Sigmoid colon (tissue), 7 donors: ENCODE measurements at places on chromosomes 1 and 21. TPM values are rescaled to one million over a fixed set of nuclear protein-coding genes. Genes with fewer than 3 reads are reported as not detected.

CD1C gene
- total RNA-seq: 1.1 TPM

S100A12 gene
- total RNA-seq: not detected

CDA gene
- total RNA-seq: 3.3 TPM

PTPRC gene
- total RNA-seq: 18.6 TPM

DNA sequence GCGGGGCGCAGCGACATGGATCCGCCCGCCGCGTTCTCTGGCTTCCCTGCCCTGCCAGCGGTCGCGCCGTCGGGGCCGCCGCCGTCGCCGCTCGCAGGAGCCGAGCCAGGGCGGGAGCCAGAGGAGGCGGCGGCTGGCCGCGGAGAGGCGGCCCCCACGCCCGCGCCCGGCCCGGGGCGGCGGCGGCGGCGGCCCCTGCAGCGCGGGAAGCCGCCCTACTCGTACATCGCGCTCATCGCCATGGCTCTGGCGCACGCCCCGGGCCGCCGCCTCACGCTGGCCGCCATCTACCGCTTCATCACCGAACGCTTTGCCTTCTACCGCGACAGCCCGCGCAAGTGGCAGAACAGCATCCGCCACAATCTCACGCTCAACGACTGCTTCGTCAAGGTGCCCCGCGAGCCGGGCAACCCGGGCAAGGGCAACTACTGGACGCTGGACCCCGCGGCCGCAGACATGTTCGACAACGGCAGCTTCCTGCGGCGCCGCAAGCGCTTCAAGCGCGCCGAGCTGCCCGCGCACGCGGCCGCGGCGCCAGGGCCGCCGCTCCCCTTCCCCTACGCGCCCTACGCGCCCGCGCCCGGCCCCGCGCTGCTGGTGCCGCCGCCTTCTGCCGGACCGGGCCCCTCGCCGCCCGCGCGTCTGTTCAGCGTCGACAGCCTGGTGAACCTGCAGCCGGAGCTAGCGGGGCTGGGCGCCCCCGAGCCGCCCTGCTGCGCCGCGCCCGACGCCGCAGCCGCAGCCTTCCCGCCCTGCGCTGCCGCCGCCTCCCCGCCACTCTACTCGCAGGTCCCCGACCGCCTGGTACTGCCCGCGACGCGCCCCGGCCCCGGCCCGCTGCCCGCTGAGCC, 459 bp downstream of the FOXE3 start:
- H3K27ac ChIP-seq: no peak overlapping the region
- peaks cover 30% of the 10 kb centered on the region for H3K27me3 ChIP-seq
- H3K36me3 ChIP-seq: no peaks in the 10 kb centered on the region
- H3K4me1 ChIP-seq: peaks cover 9% of the 10 kb centered on the region

GRCh38 chr1:29290414-29290985, 54.2 kb downstream of the PTPRU start:
- no peaks in the 10 kb centered on the region for H3K27me3 ChIP-seq
- H3K27ac ChIP-seq: no peak overlapping the region
- peaks cover 14% of the 10 kb centered on the region for H3K4me1 ChIP-seq
- no peak overlapping the region for H3K4me3 ChIP-seq
- no peaks in the 10 kb centered on the region for H3K36me3 ChIP-seq
- peak; percentile 42 for DNase-seq

GRCh38 chr21:38228115-38228514, 28.7 kb upstream of the KCNJ15 start:
- no peak overlapping the region for H3K4me3 ChIP-seq
- no peaks in the 10 kb centered on the region for H3K27me3 ChIP-seq
- no peak for DNase-seq
- H3K36me3 ChIP-seq: no peaks in the 10 kb centered on the region
- H3K27ac ChIP-seq: no peak overlapping the region
- H3K4me1 ChIP-seq: no peaks in the 10 kb centered on the region

DNA sequence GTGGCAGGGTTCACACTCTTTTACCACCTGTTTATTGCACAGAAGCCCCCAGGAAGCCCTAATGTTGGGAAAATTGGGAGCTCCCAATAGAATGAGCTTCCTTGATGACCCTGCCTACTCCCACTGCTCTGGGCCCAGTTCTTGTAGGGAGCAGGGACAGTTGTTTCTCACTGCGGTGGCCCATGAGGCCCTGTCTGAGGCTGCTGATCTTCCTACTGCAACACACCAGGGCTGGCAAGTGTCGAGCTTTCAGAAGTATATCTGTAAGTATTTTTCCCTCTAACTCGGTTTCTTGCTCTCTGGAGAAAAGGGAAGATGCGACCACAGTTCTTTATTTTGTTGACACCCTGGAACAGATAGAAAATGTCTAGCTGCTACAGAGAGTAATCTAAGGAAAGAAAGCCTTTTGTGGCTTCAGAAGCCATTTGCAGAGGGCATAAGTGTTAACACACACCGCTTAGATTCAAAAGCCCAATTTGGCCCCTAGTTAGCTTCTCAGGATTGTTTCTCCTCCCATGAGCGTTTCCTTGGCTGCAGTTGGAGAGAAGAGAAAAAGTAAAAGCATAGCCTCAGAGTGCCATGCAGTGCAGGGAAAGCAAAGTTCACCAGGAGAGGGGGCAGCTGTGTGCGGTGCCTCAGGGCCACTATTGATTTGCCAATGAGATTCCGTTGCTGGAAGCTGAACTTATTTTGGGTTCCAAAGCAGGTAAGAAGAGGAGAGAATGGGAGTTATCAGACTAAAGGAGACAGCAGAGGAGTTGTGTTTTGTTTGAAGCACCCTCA, 102.6 kb downstream of the SELENOF start:
- no peaks in the 10 kb centered on the region for H3K36me3 ChIP-seq
- DNase-seq: no peak
- H3K4me1 ChIP-seq: no peaks in the 10 kb centered on the region
- no peaks in the 10 kb centered on the region for H3K27me3 ChIP-seq

DNA sequence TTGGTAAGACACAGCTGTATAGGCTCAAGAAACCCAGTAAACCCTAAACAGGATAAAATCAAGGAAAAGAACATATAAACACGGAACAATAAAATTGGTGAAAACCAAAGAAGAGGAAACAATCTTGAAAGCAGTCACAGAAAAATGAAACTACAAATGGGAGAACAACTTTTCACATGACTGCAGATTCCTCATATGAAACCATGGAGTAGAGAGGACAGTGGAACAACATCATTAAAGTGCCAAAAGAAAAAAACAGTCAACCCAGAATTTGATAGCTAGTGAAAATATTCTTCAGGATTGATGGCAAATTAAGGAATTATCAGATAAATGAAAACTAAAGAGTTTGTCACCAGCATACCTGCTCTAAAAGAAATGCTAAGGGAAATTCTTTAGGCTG, 23.9 kb upstream of the B3GALT5 start:
- H3K4me1 ChIP-seq: no peaks in the 10 kb centered on the region
- H3K36me3 ChIP-seq: no peaks in the 10 kb centered on the region
- DNase-seq: no peak
- H3K27me3 ChIP-seq: no peaks in the 10 kb centered on the region

DNA sequence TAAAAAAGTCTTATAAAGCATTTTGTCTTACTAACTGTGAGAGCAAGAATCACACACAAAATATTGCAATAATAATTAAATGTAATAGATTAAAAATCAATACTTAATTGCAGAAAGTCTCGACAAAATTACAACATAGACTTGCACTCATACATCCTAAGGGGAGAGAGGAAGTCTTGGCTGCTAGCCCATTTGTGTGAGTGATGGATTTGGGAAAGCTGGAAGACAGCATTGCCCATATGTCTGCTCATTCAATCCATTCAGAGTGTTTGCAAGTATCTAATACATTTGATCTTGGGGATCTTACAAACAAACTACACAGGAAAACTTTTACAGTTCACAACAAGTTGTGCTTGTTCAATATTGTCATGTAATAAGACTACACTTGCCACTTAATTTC, 140.5 kb downstream of the COL11A1 start:
- no peak overlapping the region for H3K4me3 ChIP-seq
- DNase-seq: no peak
- H3K36me3 ChIP-seq: no peaks in the 10 kb centered on the region
- H3K27me3 ChIP-seq: no peaks in the 10 kb centered on the region
- H3K4me1 ChIP-seq: no peaks in the 10 kb centered on the region

GRCh38 chr1:76136894-76137293, 62.3 kb downstream of the ST6GALNAC3 start:
- H3K4me1 ChIP-seq: no peaks in the 10 kb centered on the region
- no peak overlapping the region for H3K4me3 ChIP-seq
- no peak overlapping the region for H3K27ac ChIP-seq
- no peaks in the 10 kb centered on the region for H3K27me3 ChIP-seq
- no peak for DNase-seq
- H3K36me3 ChIP-seq: no peaks in the 10 kb centered on the region

DNA sequence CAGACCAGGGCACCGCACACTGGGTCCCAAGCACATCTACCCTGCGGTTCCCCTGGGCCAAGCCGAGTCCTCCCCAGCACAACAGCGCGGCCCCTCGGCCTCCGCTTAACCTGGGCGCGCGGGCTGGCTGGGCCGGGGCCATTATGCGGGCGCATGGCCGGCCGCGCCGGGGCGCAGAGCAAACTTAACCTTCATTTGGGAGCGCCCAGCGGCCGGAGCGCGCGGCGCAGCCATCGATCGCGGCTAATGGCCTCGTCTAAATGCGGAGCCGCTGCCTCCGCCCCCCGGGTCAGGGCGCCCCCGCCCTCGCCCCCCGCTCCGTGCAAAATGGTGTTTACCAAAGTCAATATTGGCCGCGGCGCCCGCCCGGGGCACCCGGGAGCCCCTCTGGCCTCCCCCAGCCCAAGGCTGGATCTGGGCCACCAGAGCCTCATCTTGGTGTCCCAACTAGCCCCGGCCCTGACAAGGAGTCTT, 272.1 kb downstream of the TRABD2B start:
- no peaks in the 10 kb centered on the region for H3K36me3 ChIP-seq
- H3K4me3 ChIP-seq: no peak overlapping the region
- H3K27me3 ChIP-seq: peaks cover 35% of the 10 kb centered on the region
- H3K4me1 ChIP-seq: no peaks in the 10 kb centered on the region

- H3K4me3 ChIP-seq: no peak overlapping the region
- no peak for DNase-seq
- H3K27ac ChIP-seq: peak overlapping the region; percentile 59
- H3K27me3 ChIP-seq: no peaks in the 10 kb centered on the region
- H3K4me1 ChIP-seq: no peaks in the 10 kb centered on the region
- no peaks in the 10 kb centered on the region for H3K36me3 ChIP-seq
Measured at GRCh38 chr1:205286335-205286950, 35.1 kb downstream of the NUAK2 start.

GRCh38 chr1:87023326-87023725, 108.9 kb downstream of the HS2ST1 start:
- H3K4me1 ChIP-seq: no peaks in the 10 kb centered on the region
- H3K36me3 ChIP-seq: no peaks in the 10 kb centered on the region

DNA sequence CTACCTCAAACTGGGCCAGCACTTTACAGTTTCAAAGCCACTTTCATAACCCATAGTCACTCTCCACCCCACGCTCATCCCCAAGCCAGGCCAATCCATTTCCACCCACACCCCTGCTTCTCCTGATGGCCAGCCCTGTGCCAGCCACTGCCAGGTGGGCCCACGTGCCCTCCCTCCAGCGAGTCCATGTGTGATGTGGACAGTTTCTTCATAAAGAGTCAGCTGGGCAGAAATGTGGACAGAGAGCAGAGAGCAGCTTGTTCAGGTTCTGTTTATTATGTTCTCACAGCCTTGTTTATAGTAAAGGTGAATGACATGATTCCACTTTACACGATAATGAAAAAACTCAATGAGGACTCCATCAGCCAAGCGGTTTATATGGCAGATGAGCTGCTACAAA, 37.4 kb upstream of the RGS16 start:
- no peak overlapping the region for H3K4me3 ChIP-seq
- no peaks in the 10 kb centered on the region for H3K36me3 ChIP-seq
- DNase-seq: no peak
- no peak overlapping the region for H3K27ac ChIP-seq
- H3K4me1 ChIP-seq: no peaks in the 10 kb centered on the region
- no peaks in the 10 kb centered on the region for H3K27me3 ChIP-seq

DNA sequence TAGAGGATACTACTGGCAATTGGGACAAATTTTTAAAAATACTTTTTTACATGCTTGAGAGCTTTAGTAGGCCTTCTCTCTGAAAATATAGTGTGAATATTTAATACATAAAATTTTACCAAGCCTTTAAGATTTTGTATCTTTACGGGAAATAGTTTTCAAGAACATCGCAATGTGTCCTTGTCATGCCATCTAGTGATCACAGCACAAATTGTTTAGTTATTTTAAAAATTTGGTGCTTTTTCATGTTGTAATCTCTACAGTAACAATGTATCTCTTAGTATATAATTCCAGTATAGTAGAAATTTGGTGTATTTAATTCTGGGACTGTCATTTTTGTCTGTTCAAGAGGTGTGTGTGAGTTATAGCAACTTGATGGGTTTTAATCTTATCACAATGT, 6.7 kb downstream of the CDC7 start:
- no peaks in the 10 kb centered on the region for H3K4me1 ChIP-seq
- no peak overlapping the region for H3K4me3 ChIP-seq
- DNase-seq: no peak
- no peaks in the 10 kb centered on the region for H3K36me3 ChIP-seq

DNA sequence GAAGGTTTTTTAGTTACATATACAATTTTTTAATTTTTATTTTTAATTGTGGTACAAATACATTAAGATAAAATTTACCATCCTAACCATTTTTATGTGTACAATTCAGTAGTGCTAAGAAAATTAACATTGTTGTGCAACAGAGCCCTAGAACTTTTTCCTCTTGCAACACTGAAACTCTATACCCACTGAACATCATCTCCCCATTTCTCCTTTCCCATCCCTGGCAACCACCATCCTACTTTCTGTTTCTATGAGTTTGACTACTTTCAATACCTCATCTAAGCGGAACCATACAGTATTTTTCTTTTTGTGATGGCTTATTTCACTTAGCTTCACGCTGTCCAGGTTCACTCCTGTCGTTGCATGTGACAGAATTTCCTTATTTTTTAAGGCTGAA, 54.1 kb downstream of the PALMD start:
- no peaks in the 10 kb centered on the region for H3K36me3 ChIP-seq
- no peak overlapping the region for H3K27ac ChIP-seq
- no peak for DNase-seq
- H3K27me3 ChIP-seq: no peaks in the 10 kb centered on the region
- no peak overlapping the region for H3K4me3 ChIP-seq

- no peaks in the 10 kb centered on the region for H3K4me1 ChIP-seq
- no peak overlapping the region for H3K27ac ChIP-seq
- no peaks in the 10 kb centered on the region for H3K36me3 ChIP-seq
- DNase-seq: no peak
Measured at GRCh38 chr1:24101796-24102586, 9.9 kb downstream of the MYOM3 start.
